Right ventricle myocardium inferior (tissue), 1 donor: ENCODE measurements at places on chromosomes 11 and 22. TPM values are rescaled to one million over a fixed set of nuclear protein-coding genes. Genes with fewer than 3 reads are reported as not detected.

NPAS4 gene
- total RNA-seq: not detected

FGF3 gene
- total RNA-seq: not detected

- DNase-seq: no peak
These were observed 39.2 kb downstream of the ARFGAP2 start for GRCh38 chr11:47137476-47137875.

- no peak for DNase-seq
These were observed 59.2 kb upstream of the CD5 start for GRCh38 chr11:61042961-61043540.

DNA sequence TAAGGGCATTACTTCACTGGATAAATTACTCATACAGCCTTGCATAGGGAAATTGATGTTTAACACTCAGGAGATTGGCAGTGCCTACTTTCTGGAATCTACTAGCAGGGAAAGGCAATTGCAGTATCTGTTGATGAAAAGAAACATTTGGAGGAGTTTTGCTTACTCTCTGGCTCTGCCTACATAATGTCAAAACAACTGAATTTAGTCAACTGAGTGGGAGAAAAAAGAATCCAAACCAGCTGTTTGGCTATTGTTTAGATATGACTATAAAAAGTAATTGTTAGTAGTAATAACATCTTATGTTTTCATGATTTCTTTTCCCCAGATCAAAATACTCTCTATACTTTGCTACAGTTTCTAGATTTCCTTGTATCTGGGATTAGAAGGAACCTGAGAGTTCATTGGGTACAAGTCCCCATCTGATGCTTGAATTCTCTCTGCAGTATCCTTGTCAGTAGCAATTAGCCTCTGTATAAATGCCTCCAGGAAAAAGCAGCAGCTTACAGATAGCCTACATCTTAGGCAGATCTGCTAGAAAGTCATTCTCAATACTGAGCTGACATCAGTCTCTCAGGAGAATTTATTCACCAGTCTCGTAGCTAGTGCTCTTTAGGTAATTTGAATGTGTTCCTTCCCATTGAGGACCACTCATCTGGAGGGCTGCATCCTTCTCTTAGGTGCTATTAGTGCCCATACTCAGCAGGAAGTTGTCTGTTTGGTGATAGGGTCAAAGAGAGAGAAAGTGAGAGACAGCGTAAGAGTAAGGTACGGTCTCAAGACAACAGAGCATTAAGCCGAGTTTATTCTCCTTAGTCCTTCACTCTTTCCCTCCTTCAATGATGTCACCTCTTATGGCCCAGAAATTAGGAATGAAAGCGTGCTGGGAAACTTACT is 185.9 kb upstream of the CCDC90B start:
- no peak for DNase-seq

GRCh38 chr11:47982616-47983015 is 2.3 kb downstream of the PTPRJ start:
- DNase-seq: no peak

DNA sequence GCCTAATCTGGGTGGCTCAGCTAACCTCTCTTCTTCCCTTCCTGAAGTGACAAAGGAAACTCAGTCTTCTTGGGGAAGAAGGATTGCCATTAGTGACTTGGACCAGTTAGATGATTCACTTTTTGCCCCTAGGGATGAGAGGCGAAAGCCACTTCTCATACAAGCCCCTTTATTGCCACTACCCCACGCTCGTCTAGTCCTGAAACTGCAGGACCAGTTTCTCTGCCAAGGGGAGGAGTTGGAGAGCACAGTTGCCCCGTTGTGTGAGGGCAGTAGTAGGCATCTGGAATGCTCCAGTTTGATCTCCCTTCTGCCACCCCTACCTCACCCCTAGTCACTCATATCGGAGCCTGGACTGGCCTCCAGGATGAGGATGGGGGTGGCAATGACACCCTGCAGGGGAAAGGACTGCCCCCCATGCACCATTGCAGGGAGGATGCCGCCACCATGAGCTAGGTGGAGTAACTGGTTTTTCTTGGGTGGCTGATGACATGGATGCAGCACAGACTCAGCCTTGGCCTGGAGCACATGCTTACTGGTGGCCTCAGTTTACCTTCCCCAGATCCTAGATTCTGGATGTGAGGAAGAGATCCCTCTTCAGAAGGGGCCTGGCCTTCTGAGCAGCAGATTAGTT is 14.2 kb upstream of the UVRAG start:
- DNase-seq: no peak

PACSIN3 gene
- 177 TPM for total RNA-seq

GLB1L3 gene
- total RNA-seq: not detected

GRCh38 chr11:34311126-34311525 is 46.7 kb downstream of the ABTB2 start:
- no peak for DNase-seq

GRCh38 chr11:132556316-132556715 is 976.0 kb downstream of the OPCML start:
- no peak for DNase-seq

GRK3 gene
- 4.0 TPM for total RNA-seq

KRTAP5-10 gene
- total RNA-seq: not detected

FADS1 gene
- total RNA-seq: 25.7 TPM

PATE2 gene
- total RNA-seq: not detected

SUSD2 gene
- 2.8 TPM for total RNA-seq

DNA sequence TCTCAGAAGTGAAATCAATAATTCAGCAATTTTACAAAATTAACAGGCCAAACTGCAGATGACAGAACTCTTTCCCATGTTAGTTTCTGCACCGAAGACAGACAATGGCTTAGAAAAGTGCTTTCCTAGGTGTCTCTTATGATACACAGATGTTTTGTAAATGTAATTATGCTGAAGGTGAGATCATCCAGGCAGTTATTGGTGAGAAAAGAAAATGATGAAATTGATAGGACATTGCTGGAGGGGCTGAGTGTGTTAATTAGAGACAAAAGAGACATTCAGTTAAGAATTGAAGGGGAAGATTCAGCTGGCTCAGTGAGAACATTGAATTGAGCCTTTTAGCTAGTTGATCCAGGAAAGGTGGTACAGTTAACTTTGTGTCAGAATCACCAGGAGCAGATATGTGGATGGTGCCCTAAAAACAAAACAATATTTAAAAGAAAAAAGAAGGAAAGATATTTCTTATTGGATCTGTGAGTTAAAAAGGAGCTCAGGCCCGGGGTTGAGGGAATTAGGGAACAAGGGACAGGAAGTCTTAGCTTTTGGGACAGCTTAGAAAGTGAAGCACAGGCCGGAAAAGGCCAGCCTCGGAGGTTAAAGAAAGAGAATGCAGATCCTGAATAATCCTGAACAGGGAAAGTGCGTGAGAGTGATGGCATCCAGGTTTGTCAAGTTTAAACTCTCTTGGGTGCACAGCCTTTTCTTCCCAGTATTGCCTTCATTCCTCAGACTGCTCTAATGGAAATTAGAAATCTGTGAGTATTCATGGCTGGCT is 16.9 kb downstream of the ARHGAP42 start:
- DNase-seq: no peak

DNA sequence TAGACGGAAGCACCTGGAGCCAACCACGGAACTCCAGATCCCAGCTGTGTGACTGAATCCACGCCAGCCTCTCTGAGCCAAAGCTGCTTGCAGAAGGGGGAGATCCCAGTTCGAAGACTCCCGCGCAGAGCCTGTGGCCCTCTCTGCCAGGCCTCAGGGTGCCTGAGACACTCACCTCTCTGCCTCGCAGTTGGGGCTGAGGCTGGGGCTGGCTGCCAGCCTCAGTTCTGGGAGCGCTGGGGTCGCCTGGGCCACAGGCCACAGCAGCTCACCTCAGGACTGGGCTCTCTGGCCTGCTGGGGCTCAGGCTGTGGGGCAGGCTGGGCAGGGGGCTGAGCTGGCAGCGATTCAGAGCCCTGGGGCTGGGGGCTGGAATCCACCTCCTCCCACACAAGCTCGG is 8.2 kb upstream of the IGF2 start:
- peak; percentile 25 for DNase-seq

HOATZ gene
- total RNA-seq: not detected

- DNase-seq: no peak
These were observed 9.4 kb upstream of the PPM1F start for GRCh38 chr22:21961886-21962654.

MTMR3 gene
- total RNA-seq: 32.3 TPM

GRCh38 chr22:42284643-42285181 is 14.3 kb upstream of the TCF20 start:
- peak; percentile 32 for DNase-seq
